Activated effector memory CD4-positive, alpha-beta T cell treated with Interleukin-2 at 50 U/mL for 16 hours (primary cell): ENCODE measurements at places on chromosomes 6 and 20.

DNA sequence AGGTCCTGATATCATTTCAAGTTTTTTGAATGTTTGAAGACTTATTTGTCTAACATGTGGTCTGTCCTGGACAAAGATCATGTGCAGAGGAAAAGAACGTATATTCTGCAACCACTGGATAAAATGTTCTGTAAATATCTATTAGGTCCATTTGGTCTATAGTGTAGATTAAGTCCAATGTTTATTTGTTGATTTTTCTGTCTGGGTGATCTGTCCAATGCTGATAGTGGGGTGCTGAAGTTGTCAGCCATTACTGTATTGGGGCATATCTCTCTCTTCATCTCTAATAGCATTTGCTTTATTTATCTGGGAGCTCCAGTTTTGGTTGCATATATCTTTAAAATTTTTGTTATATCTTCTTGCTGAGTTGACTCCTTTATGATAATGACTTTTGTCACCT lies 258.4 kb upstream of the CITED2 start:
- DNase-seq, result no peak

- no peak for DNase-seq
Observed at GRCh38 chr6:10425975-10426780, 11.3 kb upstream of the TFAP2A start.

DNA sequence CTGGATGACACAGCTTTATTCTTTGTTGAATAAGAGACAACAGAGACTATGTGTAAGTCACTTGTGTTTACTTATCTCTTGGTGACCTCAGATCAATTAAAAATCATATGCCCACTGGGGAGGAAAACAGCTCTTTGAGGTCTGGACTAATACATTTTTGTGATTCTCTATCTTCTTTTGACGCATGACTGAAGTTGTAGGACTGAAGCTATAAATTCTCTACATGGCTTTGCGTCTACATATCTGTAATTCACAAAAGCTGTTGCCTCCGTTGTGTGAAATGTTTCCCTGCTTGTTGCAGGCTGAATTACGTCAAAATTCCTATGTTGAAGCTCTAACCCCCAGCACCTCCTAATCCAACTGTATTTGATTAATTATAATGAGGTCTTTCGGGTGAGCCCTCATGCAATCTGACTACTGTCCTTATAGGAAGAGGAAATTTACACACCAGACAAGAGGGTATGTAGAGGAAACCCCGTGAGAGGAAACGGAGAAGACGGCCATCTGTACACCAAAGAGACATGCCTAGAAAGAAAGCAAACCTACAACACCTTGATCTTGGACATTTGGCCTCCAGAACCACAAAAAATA lies 481.6 kb downstream of the PRKN start:
- no peak for DNase-seq

- no peak for DNase-seq
Observed at GRCh38 chr6:32559747-32560146, 29.7 kb upstream of the HLA-DRB5 start.

- DNase-seq, result no peak
Observed at GRCh38 chr6:47785182-47785581, 3.4 kb downstream of the OPN5 start.

GRCh38 chr6:69027861-69028260 lies 392.8 kb downstream of the ADGRB3 start:
- DNase-seq, result no peak

GRCh38 chr20:41111578-41111951 lies 25.8 kb upstream of the PLCG1 start:
- DNase-seq, result no peak

DNA sequence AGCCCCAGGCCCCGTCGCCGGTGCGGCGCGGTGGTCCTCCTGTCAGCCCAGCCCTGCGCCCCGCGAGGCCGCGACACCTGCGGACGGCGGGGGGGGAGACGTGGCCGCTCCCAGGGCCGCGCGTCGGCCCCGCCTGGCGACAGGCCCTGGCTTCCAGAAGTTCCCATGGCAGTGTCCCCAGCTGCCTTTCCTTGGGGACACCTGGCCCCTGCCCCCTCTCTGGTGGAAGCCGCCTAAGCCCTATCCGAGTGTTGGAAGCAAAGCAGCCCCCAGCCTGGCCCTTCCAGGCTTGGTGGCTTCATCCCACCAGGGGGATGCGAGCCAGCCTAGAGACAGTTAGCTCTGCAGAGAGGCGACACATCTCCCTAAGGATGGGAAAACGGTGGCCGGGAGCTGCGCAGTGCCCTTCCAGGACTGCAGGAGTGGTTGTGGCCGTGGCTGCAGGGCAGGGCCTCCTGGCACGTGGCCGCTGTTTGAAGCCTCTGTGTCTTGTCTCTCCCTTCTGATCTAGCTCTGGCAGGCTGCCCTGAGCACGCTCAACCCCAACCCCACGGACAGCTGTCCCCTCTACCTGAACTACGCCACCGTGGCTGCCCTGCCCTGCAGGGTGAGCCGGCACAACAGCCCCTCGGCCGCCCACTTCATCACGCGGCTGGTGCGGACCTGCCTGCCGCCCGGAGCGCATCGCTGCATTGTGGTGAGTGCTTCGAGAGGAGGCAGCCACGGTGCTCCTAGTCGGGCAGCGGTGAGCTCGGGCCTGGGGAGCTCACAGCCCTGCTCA lies 816 bp downstream of the NPEPL1 start:
- DNase-seq, result peak; percentile 13

DNA sequence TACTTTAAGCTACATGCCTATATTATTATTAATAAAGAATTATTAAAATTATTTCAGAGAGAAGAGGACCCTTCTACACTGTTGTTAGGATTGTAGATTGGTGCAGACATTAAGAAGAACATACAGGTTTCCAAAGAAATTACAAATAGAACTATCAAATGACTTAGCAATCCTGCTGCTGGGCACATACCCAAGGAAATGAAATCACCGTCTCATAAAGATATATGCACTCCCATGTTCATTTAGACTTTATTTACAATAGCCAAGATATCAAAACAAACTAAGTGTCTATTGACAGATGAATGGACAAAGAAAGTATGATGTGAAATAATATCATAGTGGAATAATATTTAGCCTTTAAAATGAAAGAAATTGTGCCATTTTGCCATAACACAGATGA lies 687.7 kb upstream of the POU3F2 start:
- no peak for DNase-seq

- DNase-seq, result no peak
Observed at GRCh38 chr6:47111685-47112084, 69.6 kb upstream of the ADGRF1 start.
